Activated naive CD4-positive, alpha-beta T cell (primary cell): ENCODE measurements at places on chromosomes 11 and 22.

- DNase-seq: no peak
Measured at GRCh38 chr22:36419177-36419911, 31.6 kb upstream of the MYH9 start.

DNA sequence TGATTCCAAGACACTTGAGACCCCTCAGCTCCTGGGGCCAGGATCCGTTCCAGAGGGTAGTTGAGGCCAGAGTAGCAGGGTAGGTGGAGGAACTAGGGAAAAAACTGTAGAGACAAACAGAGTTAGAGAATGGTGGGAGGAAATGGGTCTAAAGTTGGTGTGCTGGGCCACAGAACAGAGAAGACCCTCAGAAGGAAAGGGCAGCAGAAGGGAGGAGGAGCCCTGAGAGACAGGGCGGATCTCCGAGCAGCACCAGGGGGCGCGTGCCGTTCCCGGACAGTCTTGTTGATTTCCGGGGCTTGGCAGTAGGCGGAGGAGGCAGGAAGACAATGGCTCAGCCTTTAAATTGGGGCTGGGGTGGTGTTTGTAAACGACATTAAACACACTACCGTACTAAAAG, 2.4 kb upstream of the CECR2 start:
- no peak for DNase-seq

GRCh38 chr11:29293825-29294224, 723.0 kb downstream of the KCNA4 start:
- no peak for DNase-seq

DNA sequence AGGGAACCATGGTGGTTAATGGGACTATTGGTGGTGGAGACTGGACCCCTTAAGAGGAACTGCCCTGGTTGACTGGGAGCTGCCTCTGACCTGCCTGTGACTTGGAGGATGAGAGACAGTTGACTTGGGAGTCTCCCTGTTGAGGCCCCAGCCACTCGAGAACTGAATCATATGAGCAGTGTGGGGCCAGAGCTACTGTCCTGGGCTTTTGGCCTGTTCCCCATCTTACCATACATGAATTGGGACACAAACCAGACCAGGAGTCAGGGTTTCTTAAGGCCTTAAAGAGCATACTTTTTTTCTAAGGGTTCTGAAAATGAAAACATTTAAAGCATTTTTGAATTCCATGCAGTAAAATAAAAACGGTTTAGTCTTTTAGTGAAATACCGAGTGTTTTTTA, 92.8 kb downstream of the TEAD1 start:
- DNase-seq: no peak

DNA sequence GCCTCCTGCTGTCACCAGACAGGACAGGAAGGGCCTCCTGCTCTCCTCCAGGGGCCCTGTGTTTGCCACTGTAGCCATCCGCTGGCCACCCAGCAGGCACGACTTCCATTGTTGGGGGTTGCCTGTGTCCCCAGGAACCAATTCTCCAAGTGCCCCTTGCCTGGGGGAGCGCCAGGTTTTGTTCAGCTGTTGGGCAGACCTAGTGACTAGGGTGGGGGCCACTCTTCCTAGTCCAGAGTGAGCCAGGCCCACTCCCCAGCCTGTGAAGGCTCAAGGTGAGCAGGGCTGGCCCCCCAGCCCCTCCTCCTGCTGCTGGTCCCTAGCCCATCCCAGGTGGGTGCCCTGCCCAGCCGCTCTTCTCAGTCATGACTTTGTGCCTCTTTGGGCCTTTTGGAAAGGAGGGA, 30.9 kb downstream of the OSBPL5 start:
- DNase-seq: no peak
